NCI-H1092 treated with DMSO at 0.1 percent for 48 hours (cell line): ENCODE measurements at places on chromosomes 4 and X.

DNA sequence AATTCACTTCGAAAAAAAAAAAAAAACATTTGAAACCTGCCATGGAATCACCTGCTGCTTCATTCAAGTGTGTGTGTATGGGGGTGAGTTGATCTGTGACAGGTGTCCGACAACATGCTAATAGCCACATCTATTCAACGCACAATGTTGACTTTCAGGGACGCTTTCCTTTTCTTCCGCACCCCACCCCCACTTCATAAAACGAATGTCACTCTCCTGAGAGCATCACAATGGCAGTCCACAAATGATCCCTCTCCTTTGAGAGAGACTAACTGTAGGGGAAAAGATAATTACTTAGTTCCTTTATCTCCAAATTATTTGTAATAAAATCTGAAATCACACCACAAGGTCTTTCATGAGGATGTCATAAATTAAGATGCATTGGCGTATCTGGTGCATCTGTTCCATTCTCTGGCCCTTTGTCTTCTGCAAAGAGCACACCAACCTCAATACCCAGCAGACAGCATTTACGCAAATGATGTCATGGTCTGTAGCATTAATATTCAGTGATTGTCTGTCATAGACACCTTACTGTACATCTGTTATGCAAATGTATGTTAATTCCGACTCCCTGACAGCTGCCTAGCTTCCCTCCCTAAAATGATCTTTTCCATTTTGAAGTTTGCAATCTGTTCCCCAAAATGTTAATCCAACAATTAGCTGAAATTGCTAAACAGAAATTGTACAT lies 640.0 kb upstream of the BOD1L1 start:
- peak; percentile 90 for DNase-seq

DNA sequence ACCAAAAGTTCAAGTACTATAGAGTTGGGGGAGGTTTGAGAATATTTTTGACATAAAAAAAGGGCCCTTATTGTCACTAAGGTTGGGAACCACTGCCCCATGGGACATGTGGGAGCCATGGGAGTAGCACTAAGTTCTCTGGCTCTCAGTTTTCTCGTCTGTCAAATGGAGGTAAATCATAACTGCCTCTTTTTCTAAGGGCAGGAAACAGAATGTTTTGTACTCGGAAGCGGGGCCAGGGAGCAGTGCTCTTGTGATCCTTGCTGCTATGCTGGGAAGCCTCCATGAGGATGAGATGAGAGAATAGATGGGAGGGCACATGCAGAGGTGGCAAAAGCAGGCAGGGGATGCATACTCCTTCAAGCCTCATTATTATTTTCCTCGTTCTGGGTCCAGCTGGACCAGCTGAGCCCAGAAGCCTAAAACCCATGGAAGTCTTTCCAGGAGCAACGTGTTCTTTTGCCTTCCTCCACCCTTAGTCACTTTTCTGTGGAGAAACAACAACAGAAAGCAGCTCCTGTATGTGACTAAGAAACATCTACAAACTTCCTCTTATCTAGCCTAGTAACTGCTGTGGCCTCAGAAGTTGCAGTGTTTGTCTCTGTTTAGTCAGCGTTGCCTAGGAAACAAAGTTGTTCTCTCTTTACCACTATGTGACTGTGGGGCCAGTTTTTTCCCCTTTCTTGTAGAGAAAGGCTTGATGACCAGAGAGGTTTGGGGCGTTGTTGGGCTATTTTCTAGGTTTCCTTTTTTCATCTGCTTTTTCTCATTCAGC lies 64.8 kb downstream of the TSC22D3 start:
- no peak for DNase-seq

- DNase-seq, result no peak
Observed at GRCh38 chr4:85302756-85303155, 172.2 kb upstream of the ARHGAP24 start.

- peak; percentile 35 for DNase-seq
Observed at GRCh38 chrX:13094374-13094773, 50.0 kb upstream of the FAM9C start.

DNA sequence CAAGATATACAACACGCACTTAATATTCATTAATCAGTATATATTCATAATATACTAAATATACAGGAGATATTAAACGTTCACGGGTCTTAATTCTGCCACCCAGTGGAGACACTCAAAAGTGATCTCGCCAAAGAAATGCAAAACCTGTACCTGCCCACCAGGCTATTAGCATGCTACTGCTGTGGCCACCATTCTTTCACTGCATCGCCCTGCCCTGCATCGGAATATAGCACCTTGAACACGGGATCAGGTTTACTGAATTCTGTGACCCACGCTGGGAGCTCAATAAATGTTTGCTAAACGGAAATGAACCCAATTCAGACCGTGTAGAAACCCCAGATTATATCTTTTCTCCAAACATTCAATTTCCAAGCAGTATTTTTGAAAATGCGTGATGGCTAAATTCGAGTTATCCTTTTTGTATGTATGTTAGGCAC lies 840 bp upstream of the CLCN3 start:
- DNase-seq, result peak; percentile 44

DNA sequence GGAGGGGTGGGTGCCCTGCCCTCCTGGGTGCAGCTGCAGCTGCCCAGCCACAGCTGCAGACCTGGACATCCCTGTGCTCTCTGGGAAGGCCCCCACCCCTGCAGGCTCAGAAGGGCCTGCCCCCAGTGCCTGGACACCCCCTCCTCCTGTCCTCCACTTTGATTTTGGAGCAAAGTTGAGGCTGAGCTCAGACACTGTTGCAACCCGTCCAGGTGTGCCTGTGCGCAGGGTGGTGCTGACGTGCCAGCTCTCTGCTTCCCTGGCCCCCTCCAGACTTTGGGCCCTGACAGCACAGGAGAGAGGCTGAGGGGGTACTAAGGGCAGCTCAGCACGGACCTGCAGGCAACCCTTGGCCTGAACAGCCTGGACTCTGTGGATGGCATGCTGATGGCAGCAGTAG lies 750.3 kb downstream of the ARAP2 start:
- DNase-seq, result no peak

- no peak for DNase-seq
Observed at GRCh38 chr4:138665851-138666250, 349.7 kb upstream of the NOCT start.

DNA sequence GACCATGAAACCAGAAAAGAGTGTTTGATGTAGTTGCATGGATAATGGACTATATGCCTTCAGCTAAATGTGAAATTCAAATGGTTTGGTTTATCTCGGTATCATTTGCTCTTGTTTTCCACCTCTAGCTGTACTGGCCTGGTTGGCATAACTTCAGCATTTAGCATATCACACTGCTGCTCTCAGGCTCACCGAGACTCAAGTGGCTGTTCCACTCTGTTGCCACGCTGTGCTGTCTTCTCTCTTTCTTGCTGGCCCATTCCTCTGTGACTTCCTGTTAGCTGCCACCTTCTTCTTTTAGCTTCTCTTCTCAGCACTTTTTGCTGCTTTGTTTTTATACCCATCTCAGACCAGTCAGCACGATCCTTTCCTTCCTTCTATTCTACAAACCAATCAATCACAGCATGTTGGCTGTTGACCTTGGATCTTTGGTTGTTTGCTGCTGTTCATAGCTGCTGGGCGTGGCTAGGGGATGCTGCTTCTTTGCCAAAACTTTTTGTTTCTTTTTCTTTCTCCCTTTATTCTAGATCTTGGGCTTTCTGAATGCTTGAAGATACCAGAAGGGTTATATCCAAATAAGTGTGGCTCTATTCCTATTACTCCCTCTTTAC lies 24.0 kb downstream of the INTS6L start:
- no peak for DNase-seq

- no peak for DNase-seq
Observed at GRCh38 chr4:99536848-99537247, 26.0 kb downstream of the C4orf17 start.

- DNase-seq, result no peak
Observed at GRCh38 chrX:119132961-119133360, 5.3 kb upstream of the KIAA1210 start.

GRCh38 chr4:100428051-100428450 lies 89.8 kb downstream of the EMCN start:
- no peak for DNase-seq
